ENCODE measurements at places on chromosomes 16 and 17.
A peak's percentile ranks its signal among the peaks of the same experiment; 100 is the strongest.

GRCh38 chr16:66003201-66003600 is 363.3 kb upstream of the CDH5 start:
- no peak for DNase-seq

DNA sequence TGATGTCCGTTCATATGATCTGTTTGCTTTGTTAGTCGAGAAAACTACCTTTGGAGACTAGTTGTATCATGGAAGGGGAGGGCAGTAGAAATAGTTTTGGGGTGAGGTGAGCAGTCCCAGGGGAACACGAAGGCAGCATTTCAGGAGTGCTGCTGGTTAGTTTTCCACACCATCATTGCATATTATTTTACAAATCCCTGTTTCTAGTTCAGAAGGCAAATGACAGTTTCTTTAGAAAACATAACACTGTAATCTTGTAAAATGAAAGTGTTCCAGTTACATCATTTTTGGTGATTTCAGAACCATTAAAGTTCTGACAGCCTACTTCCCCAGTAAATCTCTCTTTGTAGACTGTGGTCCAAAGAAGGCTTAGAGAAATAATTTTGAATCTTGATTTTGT is 25.4 kb downstream of the BANP start:
- no peak for DNase-seq

DNA sequence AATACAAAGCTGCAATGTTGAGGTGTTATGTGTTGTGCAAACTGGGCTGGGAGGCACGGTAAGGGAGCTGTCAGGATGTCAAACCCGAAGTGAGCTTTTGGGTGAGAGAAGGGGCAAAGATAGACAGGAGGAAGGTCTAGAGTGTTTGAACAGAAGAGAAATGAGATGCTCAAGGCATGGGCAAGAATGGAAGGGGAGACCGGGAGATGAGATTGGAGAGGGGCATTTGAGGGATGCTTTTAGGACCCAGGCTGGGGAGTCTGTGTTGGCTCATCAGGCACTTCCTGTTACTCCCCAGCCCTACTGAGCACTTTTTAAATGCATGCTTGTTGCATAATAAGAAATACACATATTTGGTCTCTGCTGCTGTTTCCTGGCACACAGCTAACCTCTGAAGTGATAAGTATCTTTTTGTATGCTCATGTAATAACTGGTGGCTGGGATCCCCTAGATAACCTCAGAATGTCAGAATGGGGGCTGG is 13.7 kb downstream of the UNC45B start:
- DNase-seq = no peak

DNA sequence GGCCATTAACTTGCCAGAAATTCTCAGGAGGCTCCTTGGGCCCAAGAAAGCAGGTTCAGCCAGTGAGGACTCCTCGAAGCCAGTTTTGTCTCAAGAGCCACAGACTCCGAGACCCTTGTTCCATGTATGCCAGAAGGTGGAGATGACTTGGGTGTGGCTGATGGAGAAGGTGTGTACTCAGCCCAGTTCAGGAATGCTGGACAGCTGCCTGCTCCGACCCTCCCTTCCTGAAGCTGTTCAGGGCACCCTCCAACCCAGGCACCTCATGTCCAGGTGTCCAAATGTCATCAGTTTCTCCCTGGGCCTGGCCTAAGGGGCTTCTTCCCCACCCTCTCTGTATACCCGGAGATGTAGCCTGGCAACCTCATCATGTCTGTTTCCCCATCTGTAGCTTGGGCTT is 40.2 kb downstream of the NOG start:
- DNase-seq = no peak

DNA sequence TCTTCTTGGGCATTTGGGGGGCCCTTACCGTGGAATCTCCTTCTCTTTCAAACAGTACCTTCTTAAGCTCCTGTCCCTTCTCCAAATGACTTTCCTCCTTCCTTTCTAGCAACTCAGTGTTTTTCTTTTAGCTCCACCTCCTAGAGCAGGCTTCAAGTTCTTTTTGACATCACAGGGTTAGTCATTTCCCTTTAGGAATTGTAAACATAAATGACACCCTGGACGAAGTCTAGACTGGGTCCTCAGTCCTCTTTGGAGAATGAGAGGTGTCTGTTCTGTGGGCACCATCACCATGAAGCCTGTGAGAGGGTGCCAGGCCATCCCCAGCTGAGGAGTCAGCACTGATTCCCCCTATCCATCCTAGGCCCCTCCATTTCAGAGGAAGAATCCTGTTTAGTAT is 94.7 kb downstream of the SALL1 start:
- no peak for DNase-seq

DNA sequence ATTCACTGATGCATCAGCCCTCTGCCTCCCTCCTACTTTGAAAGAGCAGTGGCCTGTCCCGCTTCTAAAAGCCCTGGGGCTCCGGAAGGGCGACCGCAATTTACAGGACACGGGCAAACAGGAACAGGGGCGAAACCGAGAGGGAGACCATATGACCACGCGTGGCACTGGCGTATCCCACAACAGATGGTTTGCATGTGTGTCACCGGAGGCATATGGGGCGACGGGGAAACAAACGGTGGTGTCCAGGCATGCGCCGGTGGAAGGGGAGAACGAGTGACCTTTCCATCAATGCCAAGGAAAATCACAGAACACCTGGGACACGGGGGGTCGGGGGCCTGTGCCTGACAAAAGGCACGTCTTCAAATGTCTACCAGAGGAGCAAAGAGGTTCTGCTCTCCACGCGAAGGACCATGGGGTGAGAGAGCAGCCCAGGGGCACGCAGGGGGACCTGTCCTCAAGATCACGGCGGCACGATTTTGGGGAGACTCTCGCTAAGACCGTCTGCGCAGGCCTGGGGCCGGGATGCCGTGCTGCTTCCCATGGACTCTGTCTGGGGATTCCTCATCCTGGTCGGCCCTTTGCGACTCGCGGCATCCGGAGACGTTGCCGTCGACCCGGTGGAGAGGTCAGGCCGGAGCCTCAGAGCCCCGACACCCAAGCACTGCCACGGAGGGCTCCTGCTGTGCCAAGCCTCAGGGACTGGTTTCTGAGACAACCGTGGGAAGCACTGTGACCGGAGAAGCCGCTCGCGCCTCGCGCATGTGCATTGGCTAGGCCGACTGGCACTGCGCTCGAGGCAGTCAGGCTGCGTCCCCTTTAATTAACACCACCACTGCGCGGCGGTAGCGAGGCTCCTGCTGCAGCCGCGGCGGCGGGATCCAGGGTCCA is 12.8 kb upstream of the KCNJ18 start:
- no peak for DNase-seq

- DNase-seq = no peak
Measured at GRCh38 chr16:75288596-75289120, 37.2 kb upstream of the BCAR1 start.

DNA sequence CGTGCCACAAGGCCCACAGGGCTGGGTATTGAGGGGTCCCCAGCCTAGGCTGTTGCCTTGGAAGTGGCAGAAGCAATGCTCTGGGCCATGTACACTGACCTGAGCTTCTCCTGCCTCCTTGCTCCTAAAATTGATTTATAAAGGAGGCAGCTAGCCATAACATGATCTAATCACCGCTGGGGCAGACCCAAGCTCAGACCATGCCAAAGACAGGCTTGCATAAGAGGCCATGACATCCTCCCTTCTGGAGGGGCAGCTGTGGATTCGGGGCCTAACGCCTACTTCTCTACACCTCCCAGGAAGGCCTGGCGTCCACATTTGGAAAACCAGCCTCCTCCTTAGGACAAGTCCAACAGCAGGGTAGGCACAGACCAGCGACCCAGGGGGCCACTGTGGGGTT is 12.3 kb downstream of the HSD11B2 start:
- DNase-seq = no peak

DNA sequence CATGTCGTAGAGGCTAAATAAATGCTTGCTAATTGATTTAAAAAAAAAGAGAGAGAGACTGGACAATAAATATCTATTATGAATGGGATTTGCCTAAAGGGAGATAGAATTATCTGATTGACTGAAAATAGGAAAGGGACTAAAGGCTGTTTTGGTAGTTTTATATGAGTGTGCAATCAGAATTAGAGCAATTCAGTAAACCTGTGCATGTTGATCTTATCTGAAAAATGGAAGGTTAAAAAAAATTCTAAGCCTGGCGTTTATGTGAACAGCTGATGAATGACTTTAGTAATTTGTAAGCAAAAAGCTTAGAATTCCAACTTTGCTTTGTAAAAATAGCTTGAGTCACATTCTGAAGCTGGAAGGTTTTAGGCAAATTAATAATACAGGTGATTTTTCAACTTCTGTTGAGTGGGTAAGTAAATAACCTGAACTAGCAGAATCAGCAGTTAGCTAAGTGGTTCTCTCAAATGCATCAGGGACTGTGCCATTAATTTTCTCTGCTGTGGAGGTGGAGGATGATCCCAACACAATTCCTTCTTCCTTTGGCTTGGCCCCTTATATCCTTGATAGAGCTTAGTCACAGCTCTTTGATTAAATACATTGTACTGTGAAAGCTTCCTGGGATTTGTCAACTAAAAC is 254.4 kb downstream of the PHKB start:
- DNase-seq = no peak

- DNase-seq = no peak
Measured at GRCh38 chr17:4440690-4441686, 7.2 kb downstream of the SPNS3 start.

GRCh38 chr17:30232015-30232823 is 3.3 kb downstream of the SLC6A4 start:
- no peak for DNase-seq

DNA sequence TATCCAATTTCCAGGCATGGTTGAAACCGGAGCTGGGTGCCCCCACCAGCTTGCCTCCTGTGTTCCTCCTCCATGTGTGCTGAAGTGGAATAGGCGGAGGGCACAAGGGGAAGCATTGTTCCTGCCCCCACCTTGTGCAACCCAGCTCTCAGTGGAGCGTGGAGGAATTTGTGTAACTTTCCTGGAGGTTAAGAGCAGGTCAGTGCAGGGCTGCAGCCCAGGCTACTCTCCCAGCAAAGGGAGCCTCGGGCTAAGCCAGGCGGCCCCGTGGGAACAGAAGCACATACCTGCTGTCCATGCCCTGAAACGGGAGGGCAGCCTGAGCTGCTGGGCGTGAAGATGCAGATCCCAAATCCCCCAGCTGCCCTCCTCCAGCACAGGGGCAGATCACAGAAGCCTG is 158.8 kb upstream of the LHX1 start:
- DNase-seq = no peak

DNA sequence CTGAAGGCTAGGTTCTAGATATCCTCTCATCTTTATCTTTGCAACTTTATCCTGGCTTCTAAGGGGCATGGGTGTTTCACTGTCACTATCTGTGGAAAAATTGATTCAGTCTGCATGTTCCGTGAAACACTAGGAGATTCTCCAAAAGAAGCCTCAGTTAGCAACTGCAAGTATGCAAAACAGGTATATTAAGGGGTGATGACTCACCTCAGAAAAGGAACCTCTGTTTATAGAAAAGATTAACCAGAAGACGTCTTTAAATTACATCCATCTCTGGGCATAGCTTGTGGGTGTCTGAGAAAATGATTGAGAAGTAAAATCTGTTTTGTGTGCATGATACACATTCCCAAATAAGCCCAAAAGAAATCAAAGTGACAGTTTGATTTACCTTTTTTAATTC is 353.8 kb upstream of the HSBP1 start:
- DNase-seq = no peak

DNA sequence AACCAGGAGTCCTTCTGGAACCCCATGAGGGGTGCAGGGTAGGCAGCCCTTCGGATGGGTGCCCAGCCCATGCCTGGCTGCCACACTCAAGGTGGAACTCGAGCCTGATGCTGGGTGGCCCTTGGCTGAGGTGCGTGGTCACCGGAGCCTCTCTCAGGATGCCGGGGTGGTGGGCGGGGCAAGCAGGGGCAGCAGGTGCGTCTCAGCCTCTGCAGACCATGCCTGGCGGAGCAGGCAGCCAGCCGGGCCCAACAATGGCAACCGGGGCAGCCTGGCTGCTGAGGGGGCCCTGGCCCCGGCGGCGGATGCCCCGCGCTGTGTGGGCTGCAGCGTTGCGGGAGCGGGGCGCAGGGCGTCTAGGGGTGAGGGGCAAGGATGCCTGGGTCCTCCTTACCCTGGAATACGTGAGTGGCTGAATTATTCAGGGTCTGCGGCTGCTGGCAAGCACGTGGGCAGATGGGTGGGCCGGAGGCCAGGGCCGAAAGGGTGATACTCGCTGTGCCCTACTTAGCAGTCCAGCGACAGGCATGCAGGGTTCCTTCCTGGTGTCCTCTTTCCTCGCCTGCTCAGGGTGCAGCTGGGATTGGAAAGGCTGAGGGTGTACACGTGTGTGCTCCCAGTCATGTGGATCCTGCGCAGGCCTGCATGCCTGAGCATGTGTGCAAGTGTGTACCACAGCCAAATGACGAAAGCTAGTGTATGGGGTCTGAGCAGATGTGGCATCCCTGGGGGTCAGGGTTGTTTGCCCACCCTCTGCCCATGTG is 14.6 kb downstream of the MYO15A start:
- DNase-seq = no peak

- DNase-seq = no peak
Measured at GRCh38 chr17:65227637-65228036, 90.5 kb downstream of the RGS9 start.

GRCh38 chr16:87412371-87412995 is 20.3 kb downstream of the MAP1LC3B start:
- DNase-seq = no peak

DNA sequence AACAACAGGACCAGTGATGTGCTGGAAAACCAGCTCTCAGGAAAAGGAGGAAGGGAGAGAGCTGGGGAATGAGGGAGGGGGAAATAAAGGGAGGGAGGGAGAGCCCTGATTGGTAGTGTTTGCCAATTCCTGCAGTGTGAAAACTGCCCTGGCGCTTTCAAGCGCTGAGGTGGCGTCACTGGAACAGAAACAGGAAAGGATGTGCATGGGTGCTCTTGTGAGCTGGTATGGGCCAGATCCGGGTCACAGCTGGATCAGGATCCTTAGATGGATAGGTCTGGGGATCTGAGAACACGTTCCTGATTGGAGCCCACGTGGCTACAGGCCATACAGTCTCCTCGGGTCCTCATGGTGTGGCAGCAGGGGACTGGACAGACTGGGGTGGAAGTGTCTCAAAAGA is 16.7 kb upstream of the MLKL start:
- no peak for DNase-seq

DNA sequence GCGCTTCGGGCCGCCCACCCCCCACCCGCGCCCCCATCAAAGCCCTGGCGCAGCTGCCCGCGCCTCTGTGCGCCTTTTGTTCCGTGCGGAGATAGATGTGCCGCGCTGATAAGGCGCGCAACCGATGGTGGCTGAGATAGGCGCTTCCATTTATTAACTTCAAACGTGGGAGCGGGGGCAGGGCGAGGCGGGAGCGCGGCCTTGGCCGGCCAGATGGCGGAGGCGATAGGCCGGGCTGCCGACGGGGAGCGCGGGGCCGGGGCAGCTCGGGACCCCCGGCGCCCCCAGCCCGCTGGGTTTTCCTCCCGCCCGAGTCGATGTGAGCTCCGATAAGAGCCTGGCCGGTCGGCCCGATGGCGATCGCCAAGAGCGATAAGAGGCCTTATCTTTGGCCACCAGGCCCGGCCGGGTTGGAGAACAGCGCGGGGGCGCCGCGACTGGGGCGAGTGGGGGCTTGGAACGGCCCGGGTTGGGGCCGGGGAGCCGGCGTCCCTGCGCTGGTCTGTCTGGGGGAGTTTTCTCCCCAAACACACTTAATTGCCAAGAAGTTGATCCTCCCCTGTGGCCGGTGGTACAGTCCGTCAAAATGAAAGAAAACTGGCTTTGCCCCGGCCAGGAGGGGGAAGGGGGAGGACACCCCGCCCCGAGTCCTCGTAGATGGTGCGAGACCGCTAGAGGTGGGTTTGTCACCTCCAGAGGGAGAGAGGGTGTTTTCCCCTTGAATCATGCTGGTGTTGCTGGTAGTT is 2.7 kb downstream of the ZFPM1 start:
- peak; percentile 78 for DNase-seq

- peak; percentile 73 for DNase-seq
Measured at GRCh38 chr16:57519796-57520360, 16.5 kb downstream of the CCDC102A start.

Data from hematopoietic multipotent progenitor cell treated with erythropoietin and hydrocortisone succinate and interleukin-3 and kit ligand, for 17 days (in vitro differentiated cells).